ENCODE measurements at places on chromosomes 1 and 21.

- peak; percentile 46 for DNase-seq
Measured at GRCh38 chr1:52633291-52633754, 355 bp downstream of the SHISAL2A start.

DNA sequence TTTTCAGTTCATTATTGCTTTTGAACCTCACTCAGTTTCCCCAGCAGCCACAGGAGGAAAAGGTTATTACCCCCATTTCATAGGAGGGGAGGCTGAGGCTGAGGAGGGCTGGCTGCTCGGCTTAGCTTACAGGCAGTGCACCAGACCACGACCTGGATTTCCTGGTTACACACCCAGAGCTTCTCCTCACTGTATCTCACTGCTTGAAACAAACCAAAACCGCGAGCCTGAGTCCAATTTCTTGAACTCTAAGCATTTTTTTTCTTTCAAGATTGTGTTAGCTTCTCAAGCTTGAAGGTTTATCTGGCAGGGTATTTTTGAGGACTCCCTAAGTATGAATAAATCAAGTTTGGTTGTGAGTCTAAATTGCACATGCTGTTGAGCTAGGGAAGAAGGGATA is 188.9 kb upstream of the EDN2 start:
- no peak for DNase-seq

DNA sequence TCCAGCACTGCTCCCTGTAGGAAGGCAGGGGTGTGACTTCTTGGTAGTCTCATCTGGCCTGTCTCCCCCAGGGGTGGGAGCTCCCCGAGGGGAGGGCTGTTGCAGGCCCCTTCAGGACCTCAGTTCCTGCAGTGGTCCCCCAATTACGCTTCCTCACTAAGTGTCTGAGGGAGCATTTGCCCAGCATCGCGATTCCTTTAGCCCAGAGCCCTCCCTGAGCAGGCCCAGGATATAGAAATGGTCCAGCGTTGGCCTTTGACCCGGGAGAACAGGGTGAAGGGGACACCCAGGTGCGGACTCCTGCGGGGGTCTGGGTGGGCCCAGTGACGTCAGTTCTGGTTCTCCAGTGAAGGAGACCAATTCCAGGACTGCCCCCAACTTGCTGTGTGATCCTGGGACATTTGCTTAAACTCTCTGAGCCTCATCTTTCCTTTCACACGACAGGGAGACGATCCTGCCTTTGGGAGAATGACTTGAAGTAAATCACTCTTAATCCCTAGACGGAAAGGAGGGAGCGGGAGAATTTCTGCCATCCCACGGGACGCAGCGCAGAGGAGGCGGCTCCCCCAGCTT is 32.6 kb upstream of the BTG2 start:
- DNase-seq, result no peak

GRCh38 chr1:1000357-1001056 is 610 bp upstream of the HES4 start:
- DNase-seq, result peak; percentile 88

- DNase-seq, result peak; percentile 71
Measured at GRCh38 chr21:45302082-45303061, 14.7 kb upstream of the POFUT2 start.

DNA sequence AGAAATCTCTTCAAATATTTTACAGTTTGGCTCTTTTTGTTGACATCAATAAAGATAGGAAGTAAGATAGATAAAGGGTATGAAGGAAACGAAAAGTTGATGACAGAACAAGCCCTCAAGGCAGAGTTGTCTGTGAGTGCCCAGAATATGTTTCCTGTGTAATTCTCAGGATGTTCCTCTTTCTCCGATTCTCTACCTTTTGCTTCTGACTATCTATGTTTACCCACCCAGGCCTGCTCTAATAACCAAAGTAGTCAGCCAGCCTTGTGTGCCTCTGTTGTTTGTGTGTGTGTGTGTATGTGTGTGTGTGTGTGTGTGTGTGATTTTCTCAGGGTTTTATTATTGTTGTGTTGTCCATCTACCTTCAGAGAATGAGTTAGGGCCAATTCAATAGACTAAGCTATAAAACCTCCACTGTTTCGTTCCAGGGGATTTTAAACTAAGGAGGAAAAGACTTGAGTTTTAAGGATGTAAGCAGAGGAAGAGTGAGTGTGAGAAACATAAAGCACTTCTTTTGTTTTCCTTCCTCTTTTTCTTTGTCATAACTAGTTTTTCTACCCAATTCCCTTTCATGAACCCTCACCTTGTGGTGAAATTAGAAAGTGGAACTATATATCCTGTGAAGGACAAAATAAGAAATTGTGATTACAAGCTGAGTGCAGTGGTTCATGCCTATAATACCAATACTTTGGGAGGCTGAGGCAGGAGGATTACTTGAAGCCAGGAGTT is 627.4 kb upstream of the NR5A2 start:
- DNase-seq, result no peak

- no peak for DNase-seq
Measured at GRCh38 chr1:200410566-200410878, 686 bp upstream of the ZNF281 start.

- peak; percentile 3 for DNase-seq
Measured at GRCh38 chr21:23247334-23247733, 2249.1 kb downstream of the NCAM2 start.

GRCh38 chr1:11156441-11156840 is 32.7 kb upstream of the ANGPTL7 start:
- no peak for DNase-seq

- no peak for DNase-seq
Measured at GRCh38 chr1:31648641-31649357, 4.1 kb upstream of the PEF1 start.

DNA sequence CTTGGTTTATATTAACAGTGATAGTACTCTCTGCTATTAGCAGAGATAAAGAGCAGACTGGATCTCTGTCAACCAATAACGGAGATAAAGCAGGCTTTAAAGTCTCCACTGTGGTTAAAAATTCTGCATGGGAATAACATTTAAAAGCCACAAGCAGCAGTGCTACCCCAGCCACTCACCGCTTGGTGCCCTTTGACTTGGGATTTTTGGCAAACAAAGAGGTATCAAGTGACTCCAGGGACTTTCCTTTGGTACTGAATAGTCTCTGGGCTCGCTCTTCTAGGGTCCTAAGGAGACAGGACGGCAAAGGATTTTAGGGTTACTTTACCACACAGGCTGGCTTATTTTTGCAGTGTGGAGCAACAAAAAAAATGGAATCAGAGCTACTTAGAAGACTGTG is 11.3 kb downstream of the SF3A3 start:
- DNase-seq, result no peak

- DNase-seq, result peak; percentile 85
Measured at GRCh38 chr1:68767941-68768340, 271.1 kb upstream of the DEPDC1 start.

DNA sequence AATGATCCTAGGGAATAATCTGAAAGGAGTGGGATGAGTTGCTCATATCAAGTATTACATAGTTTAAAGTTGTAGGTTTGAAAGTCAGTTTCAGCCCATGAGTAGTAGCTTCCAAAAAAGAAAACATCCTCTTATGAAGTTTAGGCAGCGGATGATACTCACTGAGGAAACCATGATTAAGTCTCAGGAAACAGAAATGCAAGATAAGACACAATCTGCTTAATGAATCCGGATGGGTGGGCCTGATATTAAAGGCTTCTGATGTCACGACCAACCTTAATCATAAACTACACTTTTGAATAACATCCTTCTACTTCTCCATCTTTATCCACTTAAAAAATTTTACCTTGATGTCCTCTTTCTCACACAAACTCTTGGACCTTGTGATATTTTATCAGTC is 61.8 kb downstream of the S1PR1 start:
- DNase-seq, result no peak

DNA sequence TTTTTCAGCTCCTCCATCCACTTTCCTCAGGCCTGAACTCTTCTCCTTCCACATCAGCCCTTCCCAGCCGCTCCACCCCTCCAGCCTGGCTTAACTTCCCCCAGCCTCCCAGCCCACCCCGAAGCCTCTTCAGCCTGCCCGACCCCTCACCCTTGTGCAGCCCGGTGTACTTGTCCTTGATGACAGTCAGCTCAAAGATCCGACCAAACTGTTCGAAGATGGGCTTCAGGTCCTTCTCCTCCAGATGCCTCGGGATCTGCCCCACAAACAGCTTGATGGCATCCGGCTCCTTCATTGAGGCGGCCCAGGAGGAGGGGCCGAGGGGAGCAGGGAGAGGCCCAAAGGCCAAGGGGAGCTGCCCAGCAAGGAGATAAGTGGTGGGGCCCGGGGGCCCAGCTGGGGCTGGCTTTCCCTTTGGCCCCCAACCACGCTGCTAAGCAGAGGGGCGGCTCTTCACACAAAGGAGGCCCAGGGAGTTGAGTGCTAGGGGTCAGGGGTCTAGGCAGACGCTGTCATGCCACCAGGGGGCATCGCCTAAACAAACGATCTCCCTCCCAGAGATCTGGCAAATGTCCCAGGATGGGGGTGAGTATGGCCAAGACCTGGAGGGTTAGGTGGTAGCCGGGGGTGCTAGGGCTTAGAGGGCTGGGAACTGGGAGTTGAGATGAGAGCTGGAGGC is 738 bp downstream of the CELF3 start:
- DNase-seq, result peak; percentile 35

DNA sequence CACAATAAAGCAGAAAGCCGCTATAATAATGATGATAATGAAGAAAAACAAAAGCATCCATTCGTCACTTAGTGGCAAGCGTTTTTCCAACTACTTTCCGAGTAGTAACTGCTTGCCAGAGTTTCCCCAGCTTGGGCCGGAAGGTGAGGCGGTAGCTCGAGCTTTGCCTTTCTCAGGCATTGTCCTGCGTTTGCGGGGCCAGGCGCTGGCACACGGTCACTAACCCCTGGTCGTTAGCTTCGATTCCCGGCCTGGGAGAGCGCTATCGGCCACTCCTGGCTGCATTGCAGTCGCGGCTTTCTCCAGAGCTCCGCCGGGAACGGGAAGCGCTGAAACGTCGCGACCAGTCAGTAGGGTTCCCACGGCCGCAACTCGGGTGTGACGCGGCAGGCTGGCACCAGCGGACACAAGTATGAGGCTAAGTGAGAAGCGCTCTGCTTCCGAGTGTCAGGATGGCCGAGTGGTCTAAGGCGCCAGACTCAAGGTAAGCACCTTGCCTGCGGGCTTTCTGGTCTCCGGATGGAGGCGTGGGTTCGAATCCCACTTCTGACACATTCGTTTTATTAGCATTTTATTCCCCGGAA is 14.6 kb upstream of the ZNF692 start:
- DNase-seq, result peak; percentile 98

DNA sequence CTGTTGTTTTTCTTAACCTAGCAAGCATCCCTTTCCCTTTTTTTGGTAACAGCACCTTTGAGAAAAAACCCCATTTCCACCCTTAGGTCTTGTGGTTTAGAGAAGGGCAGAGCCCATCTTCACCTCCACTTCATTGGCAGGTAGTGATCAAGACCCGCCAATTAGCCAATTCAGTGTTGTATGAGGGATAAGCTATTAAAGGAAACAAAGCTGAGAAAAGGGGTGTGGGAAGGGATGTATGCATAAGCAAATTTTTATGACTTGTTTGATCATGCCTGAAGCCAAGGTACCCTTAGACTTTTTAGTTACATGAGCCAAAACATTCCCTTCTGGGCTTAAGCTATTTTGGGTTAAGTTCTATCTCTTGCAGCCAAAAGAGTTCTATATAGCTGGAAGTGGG is 3.6 kb upstream of the ZNF697 start:
- DNase-seq, result no peak

DNA sequence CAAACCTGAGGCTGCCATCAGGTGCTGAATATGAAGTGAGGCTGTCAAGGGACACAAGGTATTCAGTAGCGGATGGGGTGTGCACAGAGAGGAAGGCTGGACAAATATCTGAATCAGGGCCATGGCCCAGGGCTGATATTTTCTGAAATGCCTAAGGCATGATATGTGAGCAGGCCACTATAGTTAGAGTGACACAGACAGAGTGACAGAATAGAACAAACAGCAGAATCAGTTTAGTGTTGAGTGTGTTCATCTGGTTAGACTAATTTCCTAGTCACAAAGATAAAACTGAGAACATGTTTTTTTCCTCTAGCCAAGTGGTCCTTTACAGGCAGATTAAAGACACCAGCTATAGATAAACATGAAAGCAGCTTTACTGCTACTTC is 3.9 kb downstream of the OVAAL start:
- no peak for DNase-seq

GRCh38 chr1:54950369-54951163 is 29.9 kb upstream of the TMEM61 start:
- peak; percentile 92 for DNase-seq

DNA sequence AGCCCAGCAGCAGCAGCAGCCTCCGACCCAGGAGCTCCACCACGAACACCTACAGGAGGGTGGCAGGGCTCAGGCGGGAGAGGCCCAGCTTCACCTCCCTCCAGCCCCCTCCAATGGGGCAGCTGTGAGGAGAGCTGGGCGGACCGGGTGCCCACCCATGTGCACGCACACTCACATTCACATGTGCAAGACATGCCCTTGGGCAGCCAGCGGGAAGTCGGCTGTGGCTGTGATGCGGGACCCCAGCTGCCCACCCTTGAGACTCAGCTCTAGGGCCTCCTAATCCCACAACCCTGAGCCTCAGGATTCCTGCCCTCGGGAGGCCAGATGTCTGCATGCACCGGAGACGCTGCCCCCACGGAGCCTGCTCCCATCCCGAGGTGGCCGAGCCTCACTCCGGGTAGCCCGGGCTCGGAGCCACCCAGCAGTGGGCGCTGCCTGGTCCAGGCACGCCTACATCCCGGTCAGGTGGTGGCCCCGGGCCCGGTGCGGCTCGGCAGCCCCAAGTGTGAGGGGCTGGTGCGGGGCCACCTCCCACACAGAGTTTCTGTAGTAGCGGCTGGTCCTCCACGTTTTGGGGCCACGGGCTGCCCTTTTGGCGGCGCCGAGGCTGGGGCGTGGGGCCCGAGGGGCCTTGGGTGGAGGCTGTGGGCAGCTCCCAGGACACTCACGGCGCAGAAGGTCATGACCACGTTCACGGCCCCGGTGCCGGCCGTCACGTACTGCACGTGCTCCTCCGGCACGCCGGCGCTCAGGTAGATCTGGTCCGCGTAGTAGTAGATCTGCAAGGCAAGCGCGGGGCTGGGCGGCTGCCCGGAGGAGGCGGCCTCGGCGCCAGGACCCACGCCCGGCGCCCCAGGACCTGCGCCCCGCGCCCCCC is 12.9 kb upstream of the SLC2A7 start:
- DNase-seq, result no peak

- no peak for DNase-seq
Measured at GRCh38 chr1:147292012-147292411, 49.5 kb downstream of the CHD1L start.

- no peak for DNase-seq
Measured at GRCh38 chr1:79745929-79746328, 739.4 kb upstream of the ADGRL4 start.

- DNase-seq, result no peak
Measured at GRCh38 chr1:45306319-45306718, 20.4 kb upstream of the HPDL start.

DNA sequence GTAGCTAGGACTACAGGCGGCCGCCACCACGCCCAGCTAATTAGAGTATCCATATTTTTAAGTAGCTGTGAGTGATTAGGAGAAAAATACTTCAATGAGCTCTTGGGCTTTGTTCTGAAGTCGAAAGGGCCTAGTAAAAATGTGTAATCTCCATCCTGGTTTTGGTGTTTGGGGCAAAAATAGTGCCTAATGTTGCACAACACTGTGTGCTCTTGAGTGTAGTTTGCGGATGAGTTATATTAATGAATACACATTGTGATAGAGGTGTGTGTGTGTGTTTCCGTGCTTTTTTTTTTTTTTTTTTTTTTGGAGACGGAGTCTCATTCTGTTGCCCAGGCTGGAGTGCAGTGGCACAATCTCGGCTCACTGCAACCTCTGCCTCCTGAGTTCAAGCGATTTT is 6.3 kb upstream of the ARID1A start:
- DNase-seq, result no peak

GRCh38 chr1:10216090-10216749 is 5.8 kb downstream of the KIF1B start:
- no peak for DNase-seq
